ENCODE measurements at places on chromosomes 1 and 21.

DNA sequence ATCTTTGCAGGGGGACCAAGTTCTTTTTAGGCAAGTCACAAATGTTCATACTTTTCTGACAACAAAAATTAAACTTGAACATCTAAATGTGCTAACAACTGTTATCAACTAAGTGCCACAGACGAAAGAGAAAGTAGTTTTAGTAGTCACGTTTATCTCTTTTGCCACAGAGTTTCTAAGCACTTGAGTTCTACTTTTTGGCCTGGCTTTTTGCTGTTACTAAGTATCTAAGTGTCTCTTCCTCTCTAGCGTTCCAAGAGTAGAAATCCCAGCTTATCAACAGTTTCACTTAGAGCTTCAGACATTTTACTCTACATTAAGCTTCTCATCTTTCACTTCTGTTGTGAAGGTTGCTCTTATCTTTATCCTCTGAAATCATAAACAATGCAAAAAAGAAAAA, 34.2 kb downstream of the GATAD2B start:
- no peak for DNase-seq

GRCh38 chr1:15882665-15883064, 35.2 kb downstream of the SPEN start:
- DNase-seq, result peak; percentile 28

DNA sequence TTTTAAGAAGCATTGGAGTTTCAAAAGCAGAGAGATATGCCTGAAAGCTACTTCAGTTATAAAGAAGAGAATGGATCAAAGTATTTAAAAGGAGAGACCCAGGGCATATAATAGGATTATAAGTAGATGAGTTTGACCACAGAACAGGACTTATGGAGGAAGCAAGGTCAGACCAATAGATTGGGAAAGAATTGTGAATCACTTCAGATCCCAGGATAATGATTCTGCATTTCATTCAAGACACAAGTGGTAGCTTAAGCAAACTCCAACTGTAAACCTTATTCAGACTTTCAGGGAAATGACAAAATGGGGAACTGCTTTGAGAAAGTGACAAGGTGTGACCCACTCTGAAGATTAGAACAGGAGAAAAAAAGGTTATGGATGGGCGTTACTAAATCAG, 18.9 kb upstream of the OR10J5 start:
- no peak for DNase-seq

DNA sequence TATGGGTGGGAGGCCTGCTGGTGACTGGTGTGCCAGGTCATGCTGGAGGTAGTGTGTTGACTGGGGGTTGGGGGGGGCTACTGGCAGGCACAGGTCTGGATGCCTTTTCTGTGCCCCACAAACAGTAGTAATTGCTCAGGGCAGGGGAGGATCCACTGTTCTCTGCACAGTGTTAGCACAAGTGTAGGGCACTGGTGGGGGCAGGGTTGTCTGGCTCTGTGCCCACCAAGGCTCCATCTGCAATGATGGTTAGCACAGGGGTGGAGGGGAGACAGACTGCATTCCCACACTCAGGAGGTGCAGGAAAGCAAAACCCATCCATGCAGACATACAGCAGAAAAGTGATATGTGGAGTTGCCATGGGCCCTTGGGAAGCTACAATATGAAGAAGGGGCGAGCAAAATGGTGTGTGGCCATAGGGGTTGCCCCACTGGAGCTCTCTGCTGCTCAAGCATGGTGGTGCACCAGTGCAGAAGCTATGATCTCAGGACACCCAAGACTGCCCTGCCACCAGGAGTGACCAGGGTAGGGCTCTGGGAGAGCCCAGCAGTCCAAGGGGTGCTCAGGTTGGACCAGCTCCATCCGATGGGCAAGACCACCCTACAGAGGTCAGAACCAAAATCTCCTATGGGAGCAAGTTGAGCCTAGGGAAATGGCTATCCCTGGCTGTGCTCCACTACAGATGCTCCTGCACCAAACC, 122.2 kb upstream of the KCTD3 start:
- no peak for DNase-seq

GRCh38 chr1:92030656-92031107, 897 bp downstream of the EPHX4 start:
- no peak for DNase-seq

- no peak for DNase-seq
These were observed 156.0 kb downstream of the PGBD5 start for GRCh38 chr1:230270185-230270558.

GRCh38 chr1:243433737-243434370, 178.0 kb downstream of the SDCCAG8 start:
- no peak for DNase-seq

GRCh38 chr1:182332261-182333060, 59.1 kb downstream of the GLUL start:
- DNase-seq, result no peak

DNA sequence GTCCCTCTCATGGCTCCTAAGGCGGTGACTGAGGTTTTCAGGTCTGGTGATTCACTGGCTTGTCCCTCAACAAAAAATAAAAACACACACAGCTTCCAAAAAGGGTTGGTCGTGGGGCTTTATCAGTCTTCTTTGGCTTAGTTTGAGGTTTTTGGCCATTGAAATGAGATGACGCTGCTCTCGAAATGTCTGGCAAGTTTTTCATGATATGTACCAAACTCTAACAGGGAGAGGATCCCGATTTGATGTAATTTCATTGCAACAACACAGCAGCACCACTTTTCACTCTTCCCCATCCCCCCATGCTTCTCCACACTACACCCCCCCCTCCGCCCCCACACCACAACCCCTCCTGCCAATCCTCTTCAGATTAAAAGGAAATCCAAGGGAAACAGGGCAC, 187.1 kb upstream of the NFIA start:
- DNase-seq, result no peak

GRCh38 chr1:13722808-13723360, 22.9 kb downstream of the PRDM2 start:
- no peak for DNase-seq

DNA sequence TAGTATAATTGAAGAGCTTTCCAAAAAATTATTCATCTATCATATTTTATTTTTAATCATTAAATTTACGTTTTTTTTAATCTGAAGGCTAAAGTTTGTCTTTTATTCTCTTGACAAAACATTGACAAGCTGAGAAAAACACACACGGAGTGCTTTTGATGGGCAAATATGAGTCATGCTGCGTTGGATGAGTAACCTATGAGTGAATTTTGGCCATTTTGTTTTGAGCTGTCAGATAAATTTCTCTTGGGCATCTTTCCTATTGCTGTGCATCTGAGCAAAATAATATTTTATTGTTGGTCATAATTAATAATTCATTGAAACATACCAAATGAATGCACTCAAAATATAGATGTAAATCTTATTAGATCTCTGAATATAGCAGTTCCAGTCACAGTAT, 1144.1 kb upstream of the ADGRL2 start:
- DNase-seq, result no peak

GRCh38 chr1:145702826-145703225, 4.3 kb downstream of the PDZK1 start:
- no peak for DNase-seq

- no peak for DNase-seq
These were observed 1.1 kb downstream of the MRPS6 start for GRCh38 chr21:34074283-34075090.

DNA sequence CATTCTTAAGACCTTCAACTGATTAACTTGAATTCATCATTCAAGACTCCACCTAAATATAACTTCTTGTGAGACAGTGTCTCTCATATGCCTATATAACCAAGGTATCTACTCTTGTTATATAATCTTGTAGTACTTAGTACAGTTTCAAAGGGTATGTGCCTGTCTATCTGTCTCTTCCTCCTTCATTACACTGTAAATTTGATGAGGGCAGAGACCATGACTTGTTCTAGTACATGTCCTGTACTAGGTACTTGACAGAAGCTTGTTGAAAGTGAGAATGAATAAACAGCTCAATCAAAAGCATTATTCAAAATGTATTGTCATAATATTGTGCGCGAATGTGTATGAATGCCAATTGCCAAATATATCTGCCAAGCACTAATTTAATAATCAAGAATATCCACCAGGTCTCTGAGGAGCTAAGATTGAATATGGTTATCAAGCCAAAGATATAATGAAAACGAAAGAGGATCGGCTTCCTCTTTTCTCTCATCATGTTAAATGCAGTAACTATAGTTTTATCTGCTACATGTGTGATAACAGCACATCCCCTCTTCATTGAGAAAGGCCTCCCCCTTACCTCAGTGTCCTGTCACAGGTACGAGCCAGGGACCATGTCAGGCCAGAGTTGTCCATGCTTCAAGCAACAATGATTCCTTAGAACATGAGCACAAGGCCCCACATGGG, 117.3 kb downstream of the UCHL5 start:
- no peak for DNase-seq

- no peak for DNase-seq
These were observed 2.9 kb downstream of the JAK1 start for GRCh38 chr1:64963466-64963865.

DNA sequence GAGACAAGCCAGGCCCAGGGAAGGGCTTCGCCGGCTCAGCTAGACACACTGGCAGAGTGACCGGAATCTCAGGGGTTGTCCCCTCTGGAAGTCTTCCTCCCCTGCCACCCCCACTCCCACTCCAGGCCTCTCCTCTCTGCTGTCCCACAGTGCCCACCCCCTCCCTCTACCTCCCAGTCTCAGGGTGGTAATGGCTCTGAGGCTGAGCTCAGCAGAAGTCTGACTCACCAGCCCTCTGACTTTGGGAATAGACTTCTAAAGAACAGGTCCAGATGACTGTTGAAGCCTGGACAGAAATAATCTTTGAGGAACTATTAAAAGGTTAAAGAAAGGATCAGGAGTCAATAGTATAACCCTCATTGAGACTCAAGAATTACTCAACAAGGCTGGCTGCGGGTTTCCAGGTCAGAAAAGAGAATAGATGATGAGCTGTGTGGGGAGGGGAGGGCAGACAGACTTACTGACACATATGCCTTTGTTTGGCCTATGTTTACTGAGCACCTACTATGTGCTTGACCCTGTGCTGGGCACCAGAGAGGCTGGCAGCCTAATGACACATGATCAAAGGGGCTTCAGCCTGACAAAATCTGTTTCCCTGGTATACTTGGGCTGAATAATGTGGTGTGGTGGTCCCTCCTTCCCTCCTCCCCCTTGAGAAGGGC, 8.2 kb downstream of the HCRTR1 start:
- no peak for DNase-seq

- DNase-seq, result no peak
These were observed 47.9 kb upstream of the NBL1 start for GRCh38 chr1:19596065-19596713.

DNA sequence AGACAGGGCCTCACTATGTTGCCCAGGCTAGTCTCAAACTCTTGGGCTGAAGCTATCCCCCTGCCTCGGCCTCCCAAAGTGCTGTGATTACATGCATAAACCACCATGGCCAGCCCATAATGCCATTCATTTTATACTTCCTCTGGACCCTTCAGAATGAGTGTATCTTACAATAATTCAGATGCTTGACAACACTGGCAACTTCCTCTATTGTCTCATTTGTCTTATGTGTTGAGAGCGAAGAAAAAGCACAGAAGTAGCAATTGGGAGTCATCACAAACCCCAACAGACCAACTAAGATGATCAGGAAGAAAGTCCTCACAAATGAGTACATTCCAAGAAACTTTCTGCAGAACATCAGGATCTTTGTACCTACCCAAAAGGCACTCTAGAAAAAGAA, 191.9 kb downstream of the RERE start:
- no peak for DNase-seq

DNA sequence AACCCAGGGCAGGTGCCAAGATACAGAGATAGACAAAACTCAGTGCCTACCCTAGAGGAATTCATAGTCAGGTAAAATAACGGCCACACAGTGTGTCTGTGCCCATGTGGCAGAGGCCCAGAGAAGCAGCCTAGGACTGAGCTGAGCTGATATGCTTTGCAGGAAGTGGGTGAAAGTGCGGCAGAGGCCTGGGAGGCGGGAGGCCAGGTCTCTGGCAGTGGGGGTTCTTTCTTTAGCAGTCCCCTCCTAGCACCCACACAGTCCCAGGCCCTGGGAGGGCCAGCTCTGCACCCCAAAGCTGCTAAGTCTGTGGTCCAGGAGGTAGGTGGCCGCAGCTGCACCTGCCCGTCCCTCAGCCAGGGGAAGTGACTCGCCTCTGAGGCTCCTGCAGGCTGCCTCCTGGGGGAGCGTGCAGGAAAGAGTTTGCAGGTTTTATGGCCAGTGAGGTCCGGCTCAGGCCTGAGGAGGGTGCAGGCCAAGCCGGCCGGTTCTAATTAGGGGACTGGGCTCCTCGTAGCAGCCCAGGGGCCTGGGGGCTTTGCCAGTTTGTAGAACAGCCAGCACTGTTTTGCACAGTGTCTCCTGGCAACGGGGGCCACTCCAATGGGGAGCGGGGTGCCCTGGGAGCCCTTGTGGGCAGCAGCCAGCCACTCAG, 107.9 kb downstream of the SPSB1 start:
- DNase-seq, result no peak

Data from suprapubic skin (tissue), 4 donors.